T-helper 17 cell (primary cell): ENCODE measurements at places on chromosomes 7 and 10.

DNA sequence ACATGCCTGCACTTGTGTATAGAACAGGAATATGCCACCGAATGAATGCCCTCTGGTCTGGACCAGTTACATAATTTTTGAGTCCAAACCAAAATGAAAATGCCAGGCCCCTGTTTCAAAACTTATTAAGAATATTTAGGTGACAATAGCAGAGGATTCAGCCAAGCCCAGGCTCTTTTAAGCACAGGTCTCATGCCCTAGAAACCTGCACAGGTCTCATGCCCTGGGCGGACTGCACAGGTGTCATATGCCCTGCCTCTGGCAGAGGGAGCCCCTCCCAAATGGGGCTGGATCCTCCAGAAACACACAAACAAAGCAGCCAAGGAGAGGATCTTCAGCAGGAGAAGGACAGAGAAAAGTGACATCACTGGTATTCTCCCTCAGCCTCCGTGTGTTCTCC is 605.4 kb upstream of the NRP1 start:
- no peak for DNase-seq

GRCh38 chr10:125235093-125236069 is 75.0 kb upstream of the CTBP2 start:
- no peak for DNase-seq

DNA sequence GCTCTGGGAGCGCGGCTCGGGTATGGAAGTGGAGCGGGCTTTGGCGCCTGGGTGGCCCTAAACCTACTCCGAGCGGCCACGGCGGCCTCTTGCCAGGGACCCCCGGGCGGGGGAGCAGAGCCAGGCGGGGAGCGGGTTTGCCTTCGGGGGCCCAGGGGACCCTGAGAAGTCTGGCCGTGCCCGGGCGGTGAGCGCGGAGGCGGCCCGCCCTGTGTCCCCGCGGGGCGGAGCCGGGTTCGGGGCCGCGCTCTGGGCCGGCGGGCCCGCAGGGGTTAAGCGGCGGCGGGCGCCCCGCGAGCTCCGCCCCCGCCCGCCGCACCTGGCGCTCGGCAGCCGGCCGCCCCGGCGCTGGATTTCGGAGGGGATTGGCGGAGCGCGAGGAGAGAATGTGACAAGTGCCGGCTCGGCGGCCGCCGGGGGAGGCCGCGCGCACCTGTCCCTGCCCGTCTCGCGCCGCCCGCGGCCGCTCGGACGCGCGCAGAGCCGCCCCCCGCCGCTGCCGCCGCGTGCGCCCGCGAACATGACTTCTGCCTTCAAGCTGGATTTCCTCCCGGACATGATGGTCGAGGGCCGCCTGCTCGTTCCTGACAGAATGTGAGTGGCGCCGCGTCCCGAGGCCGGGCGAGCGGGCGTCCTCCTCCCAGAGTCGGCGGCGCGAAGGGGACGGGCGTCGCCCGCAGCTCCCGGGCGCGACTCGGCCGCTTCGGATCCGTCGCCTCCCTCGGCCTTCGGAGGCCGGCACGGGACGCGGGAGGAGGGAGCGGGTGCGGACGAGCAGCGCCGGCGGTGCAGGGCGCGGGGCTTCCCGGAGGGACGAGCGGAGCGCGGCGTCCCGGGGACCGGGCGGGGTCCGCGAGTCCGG is at the start of gene CELF2:
Gene CELF2, plus strand, starts transcription at position 303 of the 862 bp plus-strand sequence. Its CDS starts 218 bp downstream, at position 521.
- DNase-seq, result peak; percentile 38

- DNase-seq, result no peak
Measured at GRCh38 chr7:116953906-116954838, 871 bp downstream of the ST7 start.

DNA sequence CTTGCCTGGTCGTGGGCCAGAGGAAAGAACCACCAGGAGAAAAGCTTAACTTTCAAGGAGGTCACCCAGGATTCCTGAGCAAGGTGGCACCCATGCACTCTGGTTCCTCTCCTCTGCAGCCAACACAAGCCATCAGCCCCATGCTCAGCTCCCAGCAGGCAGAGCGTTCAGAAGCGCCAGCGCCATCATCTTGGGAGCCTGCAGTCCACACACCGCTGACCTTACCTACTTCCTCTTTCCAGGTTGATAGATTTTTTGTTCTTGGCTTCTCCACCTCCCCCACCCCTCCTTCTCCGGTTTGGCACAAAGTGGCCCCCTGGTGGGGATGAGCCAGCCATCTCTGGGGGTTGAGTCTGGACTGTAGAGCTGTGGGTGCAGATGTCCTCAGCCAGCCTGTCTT is 1.7 kb upstream of the WDR86 start:
- no peak for DNase-seq

GRCh38 chr7:95157381-95157780 is 167.0 kb downstream of the PON1 start:
- DNase-seq, result no peak

DNA sequence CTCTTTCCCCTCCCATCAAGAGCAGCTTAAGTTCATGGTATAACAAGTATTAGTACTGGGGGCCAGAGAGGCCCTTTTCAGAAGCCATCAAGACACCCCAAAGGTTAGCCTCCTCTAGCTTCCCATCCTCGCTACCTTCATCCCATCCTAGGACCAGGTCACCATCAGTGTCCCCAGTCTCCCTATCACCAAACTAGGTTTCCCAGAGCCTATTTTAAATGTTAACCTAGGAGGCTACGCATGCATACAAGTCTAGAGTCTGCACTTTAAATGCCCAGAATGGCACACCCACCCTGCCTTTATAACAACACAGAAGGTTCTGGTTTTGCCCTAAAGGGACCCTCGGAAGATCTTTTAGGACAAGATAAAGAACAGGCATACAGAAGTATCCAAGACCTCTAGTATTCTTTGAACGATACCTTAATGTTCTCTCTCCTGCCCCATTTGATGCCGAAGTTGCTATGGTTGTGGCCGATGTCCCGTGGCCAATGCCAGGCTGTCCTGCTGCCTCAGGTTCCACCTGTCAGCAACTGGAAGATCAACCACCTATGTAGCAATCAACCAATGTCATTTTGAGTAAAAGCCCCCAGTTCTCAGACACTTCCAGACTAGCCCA is 2.2 kb downstream of the GPRIN2 start:
- DNase-seq, result no peak

GRCh38 chr7:1112625-1113547 is 25.0 kb downstream of the GPER1 start:
- no peak for DNase-seq

DNA sequence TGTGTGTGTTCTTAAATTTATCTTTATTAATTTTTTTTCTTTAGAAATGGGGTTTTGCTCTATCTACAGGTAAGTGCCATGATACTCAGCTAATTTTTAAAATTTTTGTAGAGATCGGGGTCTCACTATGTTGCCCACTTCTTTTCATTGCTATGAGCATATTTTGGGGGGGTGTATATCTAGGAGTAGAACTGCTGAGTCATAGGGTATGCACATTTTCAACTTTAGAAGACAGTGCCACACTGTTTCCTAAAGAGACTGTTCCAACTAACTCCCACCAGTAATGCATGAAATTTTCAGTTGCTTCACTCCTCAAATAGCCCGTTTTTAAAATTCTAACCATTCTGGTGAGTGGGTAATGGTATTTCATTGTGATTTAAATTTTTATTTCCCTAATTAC is 108.3 kb downstream of the CUL2 start:
- DNase-seq, result no peak

DNA sequence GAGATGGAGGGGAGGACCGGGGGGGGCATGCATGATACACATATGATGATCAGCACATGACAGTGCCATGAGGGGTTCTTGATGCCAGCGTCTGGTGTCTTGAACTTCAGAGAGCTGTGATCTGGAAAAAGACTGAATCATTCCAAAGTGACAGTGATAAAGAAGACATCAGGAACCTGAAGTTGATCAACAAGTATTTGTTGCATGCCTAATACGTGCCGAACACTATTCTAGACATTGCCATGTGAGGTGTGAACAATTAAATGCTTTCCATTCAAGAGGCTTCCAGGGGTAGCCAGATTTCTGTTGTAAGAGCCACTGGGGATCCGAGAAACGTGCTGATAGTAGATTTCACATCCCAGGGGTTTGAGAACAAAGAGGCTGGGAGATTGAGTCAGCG is 6.2 kb downstream of the MCM10 start:
- no peak for DNase-seq

DNA sequence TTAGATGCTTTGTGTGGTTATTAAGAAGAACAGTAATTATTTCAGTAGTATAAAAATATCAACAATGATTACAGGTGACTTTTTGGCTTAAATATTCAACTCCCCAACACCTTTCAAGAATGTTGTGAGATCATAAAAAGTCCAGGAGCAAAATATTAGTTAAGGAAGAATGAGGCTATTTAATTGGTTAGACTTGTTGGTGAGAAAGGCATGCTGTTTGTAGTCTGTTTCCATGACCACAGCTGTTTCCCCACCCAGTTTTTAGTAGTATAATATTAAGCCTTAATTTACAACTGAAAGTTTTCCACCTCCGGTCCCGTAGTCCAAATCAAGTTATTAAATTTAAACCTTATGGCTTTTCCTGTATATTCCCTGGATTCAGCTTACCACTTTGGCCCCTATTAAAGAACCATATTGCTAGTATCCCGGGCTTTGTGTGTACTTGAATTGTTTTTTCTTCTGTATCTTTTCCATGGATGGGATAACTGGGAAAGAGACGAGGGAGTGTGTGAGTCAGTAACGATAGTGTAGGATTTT is 133.3 kb downstream of the CELF2 start:
- no peak for DNase-seq

GRCh38 chr7:132519936-132520335 is 56.3 kb downstream of the PLXNA4 start:
- DNase-seq, result no peak

- no peak for DNase-seq
Measured at GRCh38 chr10:128268015-128268722, 141.9 kb upstream of the MKI67 start.
